ENCODE measurements at places on chromosomes 2 and 18. TPM values are rescaled to one million over a fixed set of nuclear protein-coding genes. Genes with fewer than 3 reads are reported as not detected.

GRCh38 chr2:217415316-217415715 is 555.5 kb upstream of the TNP1 start:
- no peak for DNase-seq

GRCh38 chr2:88859461-88859860 is 168.0 kb downstream of the RPIA start:
- no peak for DNase-seq

GRCh38 chr18:76980663-76981395 is 151.8 kb downstream of the MBP start:
- DNase-seq, result no peak

DNA sequence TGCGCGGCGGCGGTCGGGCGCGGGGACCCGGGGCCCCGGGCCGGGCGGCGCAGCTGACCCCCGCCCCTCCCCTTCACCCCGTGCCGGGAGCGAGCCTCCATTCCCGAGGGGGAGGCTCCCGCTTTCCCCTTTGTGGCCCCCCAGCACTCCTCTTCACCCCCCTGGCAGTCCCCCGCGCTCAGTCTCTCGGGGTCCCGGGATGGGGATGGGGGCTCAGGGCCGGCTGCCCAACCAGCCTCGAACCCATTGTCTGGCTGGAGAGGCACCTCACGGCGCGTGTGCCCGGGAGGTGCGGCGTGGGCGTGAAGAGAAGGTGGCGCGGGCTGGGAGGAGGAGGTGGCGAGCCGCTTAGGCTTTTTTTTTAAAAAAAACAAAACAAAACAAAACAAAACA is 748 bp downstream of the FMNL2 start:
- DNase-seq, result peak; percentile 30

DNA sequence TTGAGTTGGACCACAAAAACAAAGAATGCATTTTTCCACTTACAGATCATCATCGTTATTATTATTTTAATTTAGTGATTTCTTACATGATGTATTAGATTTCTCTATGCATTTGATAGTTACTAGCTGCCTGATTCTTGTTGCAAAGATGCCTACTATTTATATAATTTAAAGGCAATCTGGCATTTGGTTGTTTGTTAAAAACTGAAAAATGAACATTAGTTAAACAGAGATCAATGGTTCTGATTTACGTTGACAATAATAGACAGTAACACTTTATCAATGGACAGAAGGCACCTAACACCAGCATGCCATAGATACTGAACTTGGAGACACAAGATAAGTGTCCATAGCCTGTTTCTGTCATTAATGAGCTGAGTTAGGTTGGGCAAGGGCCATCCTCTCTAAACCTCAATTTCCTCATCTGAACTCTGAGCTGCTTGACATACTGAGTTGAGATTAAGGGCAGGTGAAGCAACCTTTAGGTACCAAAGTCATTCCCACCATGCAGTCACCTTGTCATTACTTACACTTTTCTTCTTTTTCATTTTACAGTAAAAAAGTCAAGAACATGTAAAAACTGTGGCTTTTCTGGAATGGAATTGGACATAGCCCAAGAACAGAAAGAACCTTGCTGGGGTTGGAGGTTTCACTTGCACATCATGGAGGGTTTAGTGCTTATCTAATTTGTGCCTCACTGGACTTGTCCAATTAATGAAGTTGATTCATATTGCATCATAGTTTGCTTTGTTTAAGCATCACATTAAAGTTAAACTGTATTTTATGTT is 3.1 kb downstream of the CCL20 start:
- no peak for DNase-seq

RPIA gene
- 35.7 TPM for polyA plus RNA-seq

PLGLB1 gene
- 14.1 TPM for polyA plus RNA-seq

TXNL1 gene
- polyA plus RNA-seq, result 103 TPM

DNA sequence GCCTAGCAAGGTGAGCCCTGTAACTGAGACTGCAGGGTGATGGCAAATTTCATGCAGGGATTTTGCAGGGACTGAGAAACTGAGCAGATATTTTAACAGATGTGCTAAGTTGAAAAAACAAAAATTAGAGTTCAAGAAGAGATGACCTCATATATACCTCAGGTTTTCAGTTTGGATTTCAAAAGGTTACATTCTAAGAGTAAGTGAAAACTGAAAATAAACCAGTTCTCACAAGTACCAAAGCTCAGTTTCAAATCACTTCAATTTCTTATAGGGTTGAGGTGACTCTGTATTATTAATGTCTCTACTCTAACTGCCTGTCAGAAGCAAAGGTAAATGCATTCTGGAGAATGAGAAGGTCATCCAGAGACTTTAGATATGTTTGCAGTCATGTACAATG is 237.4 kb upstream of the VRK2 start:
- no peak for DNase-seq

- DNase-seq, result no peak
Measured at GRCh38 chr18:58847383-58848071, 17.1 kb upstream of the ZNF532 start.

- DNase-seq, result no peak
Measured at GRCh38 chr2:207807516-207807915, 37.8 kb upstream of the FZD5 start.

MFSD6 gene
- polyA plus RNA-seq, result 16.1 TPM

ANKRD30B gene
- polyA plus RNA-seq, result 0.08 TPM

GRCh38 chr2:18136881-18137475 is 258.5 kb downstream of the KCNS3 start:
- DNase-seq, result no peak

DNA sequence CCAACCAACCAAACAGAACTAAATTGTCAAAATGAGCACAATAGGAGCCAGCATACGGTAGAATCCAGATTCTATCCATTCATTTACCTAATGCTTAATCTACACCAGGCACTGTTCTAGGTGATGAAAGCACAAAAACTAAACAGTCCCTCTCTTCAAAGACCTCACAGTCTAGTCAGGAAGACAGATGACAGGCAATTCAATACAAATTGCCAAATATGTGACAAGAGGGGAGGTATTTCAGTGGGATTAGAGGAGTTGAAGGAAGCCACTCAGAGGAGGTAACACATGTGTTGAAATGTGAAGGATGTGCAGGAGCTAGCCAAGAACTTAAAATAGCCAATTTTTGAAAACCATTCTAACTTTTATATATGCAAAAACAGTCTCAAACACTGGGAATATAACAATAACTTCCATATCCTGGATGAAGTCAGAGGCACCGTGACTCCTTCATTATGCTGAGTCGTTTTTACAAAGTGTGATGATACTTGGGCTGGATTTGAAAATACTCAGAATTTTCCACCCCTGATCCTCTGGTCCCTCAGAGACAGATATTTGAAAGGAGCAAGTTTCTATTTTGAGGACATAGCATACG is 204.9 kb downstream of the PID1 start:
- no peak for DNase-seq

GRCh38 chr18:37779220-37779619 is 213.6 kb upstream of the CELF4 start:
- DNase-seq, result no peak

PXDN gene
- 147 TPM for polyA plus RNA-seq

- no peak for DNase-seq
Measured at GRCh38 chr2:11708106-11708505, 38.1 kb upstream of the NTSR2 start.

DNA sequence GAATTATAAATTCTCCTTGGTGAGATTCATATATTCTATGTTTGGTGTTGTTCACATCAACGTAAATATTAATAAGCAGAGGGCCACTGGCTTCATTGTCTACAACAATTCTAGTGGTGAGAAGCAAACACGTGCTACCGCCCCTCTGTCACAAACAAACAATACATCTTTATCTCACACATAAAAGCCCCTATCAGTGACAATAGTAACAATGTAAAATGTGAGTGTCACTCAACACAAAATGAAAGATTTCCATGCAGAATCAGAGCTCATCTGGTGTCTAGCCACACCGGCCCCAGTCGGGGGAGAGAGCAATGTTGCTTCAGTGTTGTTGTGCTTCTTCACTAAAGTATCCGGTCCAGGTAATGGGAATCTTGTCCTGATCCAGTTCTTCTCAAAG is 932.6 kb downstream of the SOCS6 start:
- no peak for DNase-seq

- peak; percentile 47 for DNase-seq
Measured at GRCh38 chr2:99998651-99999320, 143.6 kb downstream of the AFF3 start.

- no peak for DNase-seq
Measured at GRCh38 chr18:79458131-79458838, 62.6 kb downstream of the NFATC1 start.

INPP1 gene
- polyA plus RNA-seq, result 17.2 TPM

GRCh38 chr2:151205571-151205970 is 56.1 kb downstream of the RBM43 start:
- DNase-seq, result no peak

CFAP221 gene
- 30.2 TPM for polyA plus RNA-seq

DNA sequence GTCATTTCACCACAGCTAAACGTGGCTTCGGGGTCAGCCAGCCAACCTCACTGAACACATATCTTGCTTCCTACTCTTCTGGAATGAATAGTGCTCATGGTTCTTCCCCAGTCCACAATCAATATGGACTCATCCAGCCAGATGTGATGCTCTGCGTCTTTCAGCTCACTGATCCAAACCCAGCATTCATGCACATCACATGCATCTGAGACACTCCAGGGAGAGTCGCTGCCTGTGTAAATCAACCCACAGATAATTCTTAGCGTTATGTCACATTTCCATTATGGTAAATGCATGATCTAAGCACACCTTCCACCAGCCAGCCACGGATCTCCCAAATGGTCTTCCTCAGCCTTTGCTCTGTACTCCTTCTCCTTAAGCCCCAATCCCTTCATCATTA is 306.7 kb upstream of the CHAC2 start:
- DNase-seq, result no peak

DNA sequence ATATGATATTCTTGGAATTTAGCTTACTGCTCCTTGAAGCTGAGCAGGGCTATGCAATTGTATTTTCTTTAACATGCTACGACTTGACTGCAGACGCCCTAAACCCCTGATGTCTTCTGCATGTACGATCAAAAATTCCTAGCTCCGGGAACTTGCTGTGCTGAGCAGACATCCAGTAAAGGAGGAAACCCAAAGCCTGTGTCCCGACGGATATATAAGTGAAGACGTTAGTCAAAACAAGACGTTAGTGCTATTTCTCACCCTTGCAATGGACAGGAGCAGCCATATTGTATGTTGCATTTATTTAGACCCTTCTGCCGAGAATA is 51.5 kb downstream of the SETBP1 start:
- no peak for DNase-seq

DCDC2C gene
- polyA plus RNA-seq, result not detected

DNA sequence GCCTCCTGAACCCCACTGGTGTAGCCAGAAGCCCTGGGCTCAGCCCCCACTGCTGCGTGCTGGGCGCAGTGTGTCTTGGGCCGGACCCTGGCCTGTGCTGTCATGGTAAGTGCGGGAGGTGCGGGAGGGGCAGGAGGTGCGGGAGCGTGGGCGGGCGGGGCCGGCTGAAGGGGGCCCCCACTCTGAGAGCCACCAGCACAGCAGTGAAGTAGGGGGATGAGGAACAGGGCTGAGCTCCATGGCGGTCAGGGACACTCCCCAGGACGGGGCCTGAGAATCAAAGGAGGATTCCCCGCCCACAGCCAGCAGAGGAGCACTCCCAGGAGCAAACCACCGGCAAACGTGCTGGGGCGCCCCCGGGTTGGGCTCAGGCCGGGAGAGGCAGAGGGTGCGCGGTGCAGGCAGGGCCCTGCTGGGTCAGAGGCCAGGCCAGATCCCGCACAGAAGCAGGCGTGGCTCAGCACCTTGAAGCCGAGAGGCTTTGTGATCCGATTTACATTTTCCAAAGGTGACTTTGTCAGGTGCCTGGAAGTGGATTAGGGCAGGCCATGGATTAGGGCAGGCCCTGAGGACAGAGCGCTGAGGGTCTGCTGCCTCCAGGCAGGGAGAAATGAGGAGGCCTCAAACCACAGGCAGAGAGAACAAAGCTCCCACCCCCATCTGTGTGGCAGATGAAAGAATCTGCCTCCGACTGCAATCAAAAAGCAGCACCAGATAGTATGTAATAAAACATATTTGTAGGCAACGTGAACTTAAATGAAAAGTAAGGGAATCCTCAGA is 152.0 kb upstream of the RAB6C start:
- DNase-seq, result no peak

DNA sequence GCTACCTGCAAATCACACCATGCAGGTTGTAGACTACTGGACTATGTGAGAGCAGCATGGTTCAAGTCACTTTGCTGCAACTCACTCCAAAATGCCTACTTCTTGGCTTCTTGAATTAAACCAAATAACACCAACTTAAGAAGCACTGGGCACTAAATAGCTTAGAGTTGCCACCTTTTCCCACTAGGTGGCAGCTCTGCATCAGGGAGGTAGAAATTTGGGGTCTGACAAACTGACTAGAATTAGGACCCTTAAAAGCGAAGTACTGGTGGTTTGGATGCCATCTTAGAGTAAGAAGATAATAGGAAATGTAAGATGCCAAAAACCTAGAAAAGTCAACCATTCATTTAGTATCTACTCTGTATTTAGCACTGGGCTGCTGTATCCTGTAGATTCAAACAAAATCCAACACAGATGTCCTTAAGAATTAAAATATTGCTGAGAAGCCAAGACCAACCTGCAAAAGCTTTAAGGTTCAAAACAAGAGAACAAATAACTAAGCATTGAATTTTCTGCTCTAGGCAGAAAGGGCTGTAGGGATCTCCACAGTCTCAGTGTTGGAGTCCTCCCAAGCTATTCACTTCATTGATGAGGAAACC is 65.5 kb downstream of the CCBE1 start:
- DNase-seq, result no peak

- no peak for DNase-seq
Measured at GRCh38 chr2:231632559-231633142, 40.0 kb downstream of the TEX44 start.

DNA sequence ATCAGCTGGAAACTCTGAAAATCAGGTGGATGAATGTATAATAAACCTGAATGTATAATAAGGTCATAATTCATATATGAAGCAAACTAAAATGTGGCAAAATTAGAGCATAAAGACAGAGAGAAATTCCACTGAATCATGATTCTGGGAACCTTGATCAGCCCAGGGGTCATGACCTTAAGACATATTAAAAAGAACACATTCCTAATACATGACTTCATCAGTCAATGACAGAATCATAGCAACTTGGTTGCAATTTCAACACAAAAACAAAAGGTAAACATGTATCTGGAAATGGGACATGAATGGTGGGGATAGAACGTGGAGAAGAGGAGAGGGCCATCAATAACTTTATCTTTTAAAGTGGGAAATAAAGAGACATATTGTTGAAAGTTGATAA is 17.6 kb downstream of the AFF3 start:
- DNase-seq, result no peak

- DNase-seq, result no peak
Measured at GRCh38 chr18:48132797-48133655, 202.6 kb upstream of the SMAD2 start.

FBLN7 gene
- 12.1 TPM for polyA plus RNA-seq

DNA sequence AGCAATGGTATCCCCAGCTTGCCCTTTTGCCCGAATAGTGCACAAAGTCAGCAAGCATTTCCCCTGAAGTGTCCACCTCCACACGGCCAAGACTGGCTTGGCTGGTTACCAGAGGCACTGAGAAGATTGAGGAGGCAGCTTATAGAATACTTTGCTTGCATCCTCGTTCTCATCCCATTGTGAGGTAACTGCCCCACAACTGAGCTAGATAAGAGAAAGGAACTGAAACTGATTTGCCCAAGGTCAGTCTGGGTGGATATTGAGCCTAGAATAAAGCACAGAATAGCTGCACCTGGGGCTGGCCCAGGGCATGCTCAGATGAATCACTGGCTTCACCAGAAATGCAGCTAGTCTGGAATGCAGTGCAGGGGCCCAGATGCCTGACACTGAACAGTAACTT is 32.7 kb upstream of the MAP4K3 start:
- DNase-seq, result no peak

All from renal pelvis (tissue), 12 donors.